ENCODE measurements at places on chromosomes 1 and 21.

GRCh38 chr1:12011998-12012397 lies 7.3 kb upstream of the MIIP start:
- DNase-seq = no peak

DNA sequence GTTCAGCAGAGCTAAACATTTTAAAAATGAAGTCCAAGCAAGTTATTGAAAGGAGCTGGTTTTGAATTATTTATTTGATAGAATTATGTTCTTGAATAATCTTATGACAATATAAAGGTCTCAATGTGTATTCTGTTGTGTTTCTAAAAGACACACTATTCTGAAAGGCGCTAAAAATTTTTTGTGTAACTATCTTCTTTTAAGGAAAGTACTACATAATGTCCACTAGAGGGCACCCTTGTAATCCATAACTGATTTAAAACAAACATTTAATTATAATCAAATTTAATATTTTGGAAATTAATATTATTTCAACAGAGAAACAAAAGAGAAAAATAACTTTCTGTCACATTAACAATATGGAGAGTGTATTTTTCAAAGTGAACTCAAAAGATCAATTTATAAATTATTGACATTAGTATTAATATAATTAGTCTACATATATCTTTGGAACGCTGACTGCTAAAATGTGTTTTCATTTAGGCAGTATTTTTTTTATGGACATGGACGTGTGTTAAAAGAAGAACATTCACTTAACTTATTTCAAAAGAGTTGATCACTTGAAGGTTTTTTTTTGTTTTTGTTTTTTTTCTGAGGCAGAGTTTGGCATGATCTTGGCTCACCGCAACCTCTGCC lies 248.4 kb downstream of the DENND1B start:
- no peak for DNase-seq

GRCh38 chr1:103561643-103562395 lies 9.6 kb upstream of the AMY2B start:
- DNase-seq = no peak

GRCh38 chr1:235632506-235633401 lies 16.8 kb downstream of the GNG4 start:
- no peak for DNase-seq

GRCh38 chr1:221598122-221598521 lies 143.8 kb downstream of the DUSP10 start:
- DNase-seq = no peak

GRCh38 chr1:204080163-204080903 lies 7.4 kb downstream of the SOX13 start:
- no peak for DNase-seq

- peak; percentile 56 for DNase-seq
These were observed 172.7 kb downstream of the TGFBR3 start for GRCh38 chr1:91712981-91713841.

- no peak for DNase-seq
These were observed 50.0 kb upstream of the TENT5C start for GRCh38 chr1:117555806-117556205.

DNA sequence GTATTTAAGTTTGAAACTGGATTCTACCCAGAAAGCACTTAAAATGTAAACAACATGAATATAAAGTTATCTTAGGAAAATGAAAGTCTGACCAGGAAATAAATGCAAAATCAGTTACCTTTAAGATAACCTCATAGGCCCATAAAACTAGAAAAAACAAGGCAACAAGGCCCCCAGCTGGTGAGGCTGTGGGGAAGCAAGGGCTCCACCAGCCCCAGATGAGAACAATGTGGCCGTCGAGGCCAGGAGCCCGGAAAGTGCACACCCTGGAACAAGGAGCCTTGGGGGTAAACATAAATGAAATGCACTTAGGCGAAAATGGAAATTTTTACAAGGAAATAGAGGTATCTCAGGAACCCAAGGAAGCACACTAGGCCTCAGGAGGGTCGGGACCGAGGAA lies 37.9 kb upstream of the BMP8B start:
- DNase-seq = no peak

- no peak for DNase-seq
These were observed 307.3 kb downstream of the PTPRU start for GRCh38 chr1:29543586-29543985.

GRCh38 chr1:53047737-53048736 lies 14.0 kb upstream of the PODN start:
- DNase-seq = no peak

DNA sequence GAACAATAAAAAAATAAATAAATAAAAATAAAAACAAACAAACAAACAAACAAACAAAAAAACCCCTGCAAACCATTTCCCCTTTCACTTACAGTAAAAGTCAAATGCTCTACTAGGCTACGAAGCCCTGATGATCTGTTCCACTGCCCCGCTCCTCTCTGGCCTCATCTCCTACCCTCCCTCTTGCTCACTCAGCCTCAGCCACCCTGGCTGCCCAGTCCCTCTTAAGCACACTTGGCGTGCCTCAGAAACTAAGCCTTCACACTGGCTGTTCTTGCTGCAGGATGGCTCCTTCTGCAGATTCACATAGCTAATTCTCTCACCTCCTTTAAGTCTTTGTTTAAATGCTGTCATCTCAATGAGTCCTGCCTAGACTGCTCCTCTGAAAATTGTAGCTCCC lies 30.8 kb upstream of the UHMK1 start:
- DNase-seq = no peak

- DNase-seq = no peak
These were observed 25.8 kb upstream of the CAPZB start for GRCh38 chr1:19511116-19511515.

- DNase-seq = no peak
These were observed 620.1 kb upstream of the ADAMTS5 start for GRCh38 chr21:27586986-27587385.

DNA sequence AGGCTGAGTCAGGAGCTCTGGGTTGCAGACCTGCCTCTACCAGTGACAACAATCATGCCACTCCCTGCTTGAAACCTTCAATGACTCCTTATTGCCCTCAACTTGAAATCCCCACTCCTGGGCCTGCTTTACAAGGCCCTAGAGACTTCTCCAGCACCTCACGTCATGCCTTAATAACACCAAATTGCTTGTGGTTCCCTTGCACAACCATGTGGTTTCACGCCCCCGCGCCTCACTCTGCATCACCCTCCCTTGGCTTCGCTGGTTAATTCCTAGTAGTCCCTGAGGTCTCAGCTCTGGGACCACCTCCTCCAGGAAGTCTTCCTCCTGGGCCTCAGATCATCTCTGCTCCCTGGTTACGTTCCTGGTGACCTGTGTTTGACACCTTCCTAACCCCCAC lies 33.0 kb downstream of the EPHA2 start:
- peak; percentile 77 for DNase-seq

- DNase-seq = no peak
These were observed 55.2 kb downstream of the SELENOF start for GRCh38 chr1:86858524-86859261.

GRCh38 chr1:43930168-43930948 lies 3.2 kb upstream of the ARTN start:
- DNase-seq = no peak

DNA sequence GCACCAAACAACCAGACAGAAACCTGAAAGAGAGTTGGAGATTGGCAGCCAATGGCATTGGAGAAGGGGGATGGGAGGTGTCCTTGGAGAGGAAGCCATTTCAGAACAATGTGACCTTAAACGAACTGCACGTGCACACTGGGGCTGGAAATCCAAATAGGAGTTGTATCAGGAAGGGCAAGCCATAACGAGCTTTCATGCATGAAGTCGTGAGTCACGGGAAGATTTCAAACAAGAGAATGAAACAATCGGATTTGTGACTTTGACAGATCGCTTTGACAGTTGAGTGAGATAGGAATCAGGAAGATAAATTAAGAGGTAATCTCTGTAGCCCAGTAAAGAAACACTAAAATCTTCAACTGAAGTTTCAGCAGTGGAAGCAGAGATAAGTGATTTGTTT lies 445.8 kb upstream of the ZP4 start:
- DNase-seq = no peak

DNA sequence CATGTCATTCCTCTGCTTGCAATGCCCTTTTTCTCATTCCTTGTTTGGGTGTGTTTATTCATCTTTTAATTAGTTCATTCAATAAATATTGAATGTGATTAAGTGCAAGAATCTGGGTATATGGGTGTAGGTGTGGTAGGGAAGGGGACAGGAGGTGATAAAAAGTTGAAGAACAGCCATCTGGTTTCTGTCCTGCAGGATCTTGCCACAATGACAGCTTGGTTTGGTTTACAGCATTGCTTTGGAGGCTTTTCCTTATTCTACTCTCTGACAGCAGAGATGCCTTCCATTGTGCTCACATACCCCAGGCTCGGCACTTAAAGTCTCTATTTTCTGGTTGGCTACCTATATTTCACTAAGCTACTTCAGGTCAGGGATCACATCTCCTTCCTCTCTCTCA lies 3.0 kb upstream of the REG4 start:
- DNase-seq = no peak

GRCh38 chr1:156106624-156107488 lies 7.7 kb upstream of the LMNA start:
- no peak for DNase-seq

- no peak for DNase-seq
These were observed 1412.9 kb downstream of the PLA2G4A start for GRCh38 chr1:188241629-188242028.

- no peak for DNase-seq
These were observed 131.7 kb downstream of the SYT2 start for GRCh38 chr1:202578565-202578964.

DNA sequence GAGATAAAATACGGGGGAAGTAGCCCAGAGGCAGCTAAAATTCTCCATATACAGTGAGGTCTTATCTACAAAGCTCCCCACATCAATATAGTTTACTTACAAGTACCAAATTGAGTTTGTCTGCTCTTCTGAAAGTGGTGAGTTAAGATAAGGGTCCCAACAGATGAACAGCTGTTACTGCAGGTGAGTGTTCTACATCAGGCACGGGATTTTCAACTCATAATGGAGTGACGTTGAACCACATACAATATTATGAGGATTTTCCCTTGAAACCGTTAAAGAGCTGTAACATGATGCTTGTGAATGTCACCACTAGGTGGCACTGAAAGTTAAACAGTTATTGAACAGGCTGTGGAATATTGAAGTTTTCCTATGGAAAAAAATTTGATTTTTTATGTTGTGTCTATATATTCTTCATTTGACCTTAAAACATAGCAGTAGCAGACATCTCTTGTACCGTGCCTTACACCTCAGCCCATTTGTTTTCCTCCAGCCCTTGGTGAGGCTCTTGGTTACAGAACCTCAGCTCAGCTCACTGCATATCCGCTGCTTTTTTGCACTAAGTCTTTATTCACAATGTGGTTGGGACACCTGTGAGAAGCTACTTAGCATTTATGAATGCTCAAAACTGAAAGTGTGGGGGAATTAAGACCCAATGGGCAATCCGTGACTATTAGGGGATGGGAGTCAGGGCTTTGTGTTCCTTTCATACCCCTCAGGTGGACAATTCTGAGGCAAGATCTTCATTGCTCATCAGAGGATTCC lies 23.2 kb downstream of the CD1D start:
- no peak for DNase-seq

GRCh38 chr1:65277605-65278347 lies 31.6 kb upstream of the DNAJC6 start:
- DNase-seq = no peak

DNA sequence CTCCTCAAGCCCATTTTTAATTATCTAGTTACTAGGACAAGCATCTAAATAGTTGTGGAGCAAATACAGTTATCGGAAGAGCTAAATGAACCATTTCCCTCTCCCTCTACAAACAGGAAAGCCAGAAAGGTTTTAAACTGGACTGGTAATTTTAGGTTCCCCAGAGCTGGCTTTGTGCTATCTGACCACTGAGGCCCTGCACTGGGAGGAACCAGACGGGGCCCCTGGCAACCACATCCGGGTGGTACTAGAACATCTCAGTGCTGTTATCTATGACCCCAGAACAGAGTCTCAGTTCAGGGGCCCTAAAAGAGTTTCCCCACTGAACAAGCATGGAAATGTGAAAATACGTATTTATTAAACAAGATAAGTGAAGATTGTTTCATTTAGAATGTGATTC lies 7.7 kb upstream of the RSPH1 start:
- no peak for DNase-seq

DNA sequence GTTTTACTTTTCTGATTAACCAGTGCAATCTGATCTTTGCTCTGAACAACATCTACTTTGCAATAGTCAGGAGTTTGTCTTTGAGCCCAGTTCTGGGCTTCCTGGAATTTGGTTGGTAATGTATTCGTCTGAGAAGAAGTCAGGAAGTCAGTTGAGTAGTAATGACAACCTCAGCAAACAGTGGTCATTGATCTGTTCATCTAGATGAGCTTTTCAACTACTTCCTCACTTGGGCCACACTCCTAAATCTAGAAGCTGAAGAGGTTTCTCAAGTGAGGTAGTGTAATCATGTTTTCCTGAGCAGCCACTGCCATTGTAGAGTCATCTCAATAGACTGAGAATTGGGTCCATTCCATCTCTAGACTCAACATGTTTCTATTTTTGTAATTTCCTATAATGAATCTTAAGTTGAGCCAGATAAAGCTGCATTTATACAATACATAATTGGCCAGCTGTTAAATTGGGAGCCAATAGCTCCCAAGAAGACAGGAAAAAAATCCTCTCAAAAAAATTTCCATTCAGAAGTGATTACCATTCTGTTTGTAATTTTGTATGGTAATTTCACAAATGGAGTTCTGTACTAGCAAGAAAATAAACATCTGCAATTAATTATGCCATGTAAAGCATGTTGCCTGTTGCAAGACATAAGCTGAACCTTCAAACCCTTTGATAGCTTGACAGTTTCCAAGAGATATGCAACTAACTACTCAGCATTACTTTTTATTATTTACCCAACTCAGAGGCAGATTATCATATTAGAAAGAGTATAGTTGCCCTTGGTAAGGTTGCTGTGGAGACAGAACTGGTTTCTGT lies 49.6 kb downstream of the WDR64 start:
- DNase-seq = no peak

GRCh38 chr21:36759348-36760083 lies 60.6 kb downstream of the SIM2 start:
- DNase-seq = no peak

DNA sequence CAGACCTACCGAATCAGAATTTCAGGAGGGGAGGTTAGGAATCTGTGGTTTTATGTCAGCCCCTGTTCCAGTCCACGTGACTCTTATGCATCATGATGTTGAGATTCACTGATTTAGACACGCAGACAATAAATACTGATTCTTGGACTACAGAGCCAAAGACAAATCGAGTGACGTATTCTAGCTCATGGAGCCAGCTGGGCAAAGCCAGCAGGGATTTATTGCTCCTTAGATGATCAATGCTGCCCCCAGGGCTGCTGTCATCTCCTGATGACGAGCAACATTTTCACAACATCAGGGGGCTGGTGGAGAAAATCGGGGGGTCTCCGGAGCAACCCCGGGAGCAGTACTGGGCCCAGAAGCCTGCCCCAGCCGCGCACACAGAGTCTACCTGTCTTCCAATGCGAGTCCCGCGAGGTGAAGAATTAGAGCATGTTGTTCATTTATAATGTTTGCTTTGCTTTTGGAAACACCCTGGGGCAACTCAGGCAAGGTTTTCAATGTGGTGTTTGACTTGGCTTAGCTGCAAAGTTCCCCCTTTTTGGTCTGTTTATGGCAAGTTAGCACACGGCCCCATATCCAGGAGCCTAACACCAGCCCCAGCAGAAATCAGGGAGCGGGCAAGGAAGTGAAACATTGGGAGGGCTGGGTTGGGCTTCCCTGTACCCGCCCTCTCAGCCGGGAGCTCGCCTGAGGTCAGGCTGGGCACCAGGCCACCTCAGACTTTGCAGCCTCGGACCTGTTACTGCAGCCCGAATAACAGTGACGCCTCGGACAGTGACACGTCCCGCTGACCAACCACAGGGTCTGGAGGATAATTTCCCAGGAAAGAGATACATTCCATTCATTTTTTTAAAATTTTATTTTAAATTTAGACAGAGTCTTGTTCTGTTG lies 19.9 kb upstream of the CLDN14 start:
- DNase-seq = no peak

- no peak for DNase-seq
These were observed 6.9 kb downstream of the TFF3 start for GRCh38 chr21:42308161-42308913.

All from stimulated activated naive CD8-positive, alpha-beta T cell treated with anti-CD3 and anti-CD28 coated beads, Interleukin-15, Interleukin-2, amounts not matched to agents 100 U/mL and 50 U/mL, for 24 hours (primary cell).